H7 (cell line): ENCODE measurements at places on chromosomes 7 and 10. TPM values are rescaled to one million over a fixed set of nuclear protein-coding genes. Genes with fewer than 3 reads are reported as not detected.

- no peak for DNase-seq
These were observed 68.2 kb downstream of the CUX1 start for GRCh38 chr7:101885597-101885955.

- DNase-seq: no peak
These were observed 78.5 kb downstream of the OAT start for GRCh38 chr10:124340033-124340760.

DNA sequence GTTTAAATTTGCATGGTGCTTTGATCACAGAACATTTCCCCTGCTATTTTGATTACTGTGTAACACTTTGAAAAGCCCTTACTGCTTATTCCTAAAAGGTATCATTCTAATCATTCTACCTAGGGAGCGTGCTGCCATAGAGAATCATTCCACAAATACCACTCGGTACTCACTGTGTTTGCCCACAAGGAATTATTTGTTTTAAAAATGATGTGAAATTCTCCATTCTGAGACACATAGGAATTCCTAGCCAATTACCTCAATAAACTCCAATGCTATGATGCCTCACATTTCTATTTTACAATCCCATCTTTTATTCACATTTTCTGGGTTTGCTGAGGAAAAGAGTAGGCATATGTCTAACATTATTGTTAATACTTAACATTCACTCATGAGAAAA is 16.2 kb upstream of the TES start:
- no peak for DNase-seq

HMX3 gene
- not detected in 2 replicates for total RNA-seq

GIMAP8 gene
- total RNA-seq: not detected in 2 replicates

MYL10 gene
- total RNA-seq: not detected in 2 replicates
